ENCODE measurements at places on chromosomes 1 and 21. TPM values are rescaled to one million over a fixed set of nuclear protein-coding genes. Genes with fewer than 3 reads are reported as not detected.

DNA sequence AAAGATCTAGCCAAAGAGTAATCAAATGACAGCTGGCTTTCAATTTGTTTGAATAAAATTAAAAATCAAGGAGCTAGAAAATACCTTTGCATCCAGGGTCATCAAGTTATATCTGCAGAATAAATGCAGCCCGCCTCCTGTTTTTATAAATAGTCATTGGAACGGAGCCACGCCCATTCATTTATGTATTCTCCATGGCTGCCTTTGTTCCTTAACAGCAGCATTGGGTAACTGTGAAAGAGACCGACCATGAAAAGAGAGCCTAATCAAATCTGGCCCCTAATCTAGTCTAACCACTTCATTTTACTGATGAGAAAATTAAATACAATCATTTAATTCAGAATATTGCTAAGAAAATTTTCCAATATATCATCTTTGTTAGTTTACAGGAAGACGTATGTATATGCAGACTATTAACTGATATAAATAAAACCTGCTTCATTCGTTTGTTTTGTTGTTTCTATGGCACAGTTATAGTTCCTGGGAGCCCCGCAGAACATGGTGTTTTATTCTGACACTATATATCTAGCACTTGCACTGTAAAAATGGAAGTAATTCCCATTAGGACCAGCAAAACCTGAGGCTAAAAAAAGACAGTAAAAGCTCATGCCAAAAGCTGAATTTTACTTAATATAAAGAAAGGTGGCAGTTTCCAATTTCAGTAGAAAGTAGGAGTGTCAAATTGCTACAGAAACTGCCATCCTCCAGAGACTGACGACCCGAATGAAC is 111.8 kb upstream of the PALMD start:
- no peak for DNase-seq

- no peak for DNase-seq
These were observed 37.7 kb downstream of the SH3GLB1 start for GRCh38 chr1:86741947-86742572.

DNA sequence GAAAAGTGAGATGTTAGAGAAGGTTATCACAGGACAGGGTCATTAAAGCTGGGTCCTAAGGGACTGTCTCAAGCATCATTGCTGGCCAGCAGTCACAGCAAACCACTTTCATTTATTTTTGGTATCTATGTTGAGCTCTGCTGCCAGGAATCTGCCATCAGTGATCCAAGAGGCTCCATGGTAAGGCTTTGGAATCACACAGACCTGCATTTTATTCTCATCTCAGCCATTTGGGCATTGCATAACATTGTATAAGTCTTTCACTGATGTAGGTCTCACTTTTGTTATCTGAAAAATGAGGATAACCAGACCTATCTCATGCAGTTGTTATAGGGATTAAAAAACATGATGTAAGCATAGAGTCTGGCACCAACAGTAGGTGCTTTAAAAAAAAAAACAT is 77.5 kb downstream of the OMA1 start:
- no peak for DNase-seq

DNA sequence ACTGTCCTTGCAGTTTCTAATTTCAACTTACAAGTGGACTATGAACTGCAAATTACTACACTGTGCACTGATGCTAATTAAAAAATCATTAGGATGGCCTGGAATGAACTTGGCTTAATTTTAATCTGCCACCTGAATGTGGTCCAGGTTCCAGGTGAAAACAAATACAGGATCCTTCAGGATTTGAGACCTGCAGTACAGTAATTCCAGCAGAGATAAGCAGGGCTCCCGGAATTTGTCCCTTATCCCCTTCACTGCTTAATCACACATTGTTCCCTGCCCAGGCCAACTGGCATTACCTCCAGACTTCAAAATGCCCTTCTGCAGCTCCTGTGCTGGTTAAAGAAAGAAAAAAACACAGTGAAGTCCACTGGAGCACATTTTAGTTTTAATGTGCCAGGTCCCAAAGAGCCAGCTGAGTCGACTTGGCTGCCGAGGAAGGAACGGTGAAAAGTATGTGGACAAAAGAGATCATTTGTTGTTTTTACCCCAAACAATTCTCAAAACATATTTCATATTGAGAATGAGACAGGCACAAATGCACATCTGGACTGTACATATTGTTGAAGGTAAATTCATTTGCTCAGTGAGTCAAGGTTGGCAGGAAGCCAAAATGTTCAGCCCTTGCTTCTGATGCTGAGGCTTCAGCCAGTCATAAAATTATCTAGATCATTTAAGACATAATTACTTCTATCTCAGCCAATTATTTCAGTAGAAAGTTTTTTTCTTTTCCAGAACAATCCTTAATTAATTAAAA is 28.3 kb downstream of the DEGS1 start:
- no peak for DNase-seq

GRCh38 chr1:93620841-93621210 is 60.8 kb downstream of the BCAR3 start:
- no peak for DNase-seq

- no peak for DNase-seq
These were observed 1.0 kb downstream of the CDKN2C start for GRCh38 chr1:50970931-50971582.

- no peak for DNase-seq
These were observed 298.8 kb downstream of the KIF26B start for GRCh38 chr1:245453541-245453940.

GRCh38 chr1:212507369-212507768 is 74.6 kb downstream of the NENF start:
- no peak for DNase-seq

GRCh38 chr1:182955596-182956588 is 2.9 kb upstream of the SHCBP1L start:
- no peak for DNase-seq

- no peak for DNase-seq
These were observed 9.0 kb downstream of the HCRTR1 start for GRCh38 chr1:31626223-31627207.

DNA sequence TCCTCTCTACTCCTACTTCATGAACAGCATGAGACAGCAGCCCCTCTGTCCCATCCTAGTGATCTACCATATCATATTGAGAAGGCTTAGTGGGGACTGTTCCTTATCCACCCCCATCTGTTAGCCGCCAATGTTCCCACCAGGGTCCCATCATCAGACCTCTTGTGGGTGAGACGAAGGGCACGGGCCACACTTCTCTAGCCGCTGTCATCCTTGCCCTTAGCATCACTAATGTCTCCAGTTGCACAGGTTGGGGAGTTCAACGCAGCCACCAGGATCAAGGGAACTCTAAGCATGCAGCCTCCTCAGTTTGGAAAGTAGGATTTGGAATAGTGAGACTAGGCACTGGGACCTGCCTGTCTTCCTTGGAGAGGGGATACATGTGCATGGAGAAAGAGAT is 20.1 kb downstream of the INKA2 start:
- DNase-seq, result no peak

DNA sequence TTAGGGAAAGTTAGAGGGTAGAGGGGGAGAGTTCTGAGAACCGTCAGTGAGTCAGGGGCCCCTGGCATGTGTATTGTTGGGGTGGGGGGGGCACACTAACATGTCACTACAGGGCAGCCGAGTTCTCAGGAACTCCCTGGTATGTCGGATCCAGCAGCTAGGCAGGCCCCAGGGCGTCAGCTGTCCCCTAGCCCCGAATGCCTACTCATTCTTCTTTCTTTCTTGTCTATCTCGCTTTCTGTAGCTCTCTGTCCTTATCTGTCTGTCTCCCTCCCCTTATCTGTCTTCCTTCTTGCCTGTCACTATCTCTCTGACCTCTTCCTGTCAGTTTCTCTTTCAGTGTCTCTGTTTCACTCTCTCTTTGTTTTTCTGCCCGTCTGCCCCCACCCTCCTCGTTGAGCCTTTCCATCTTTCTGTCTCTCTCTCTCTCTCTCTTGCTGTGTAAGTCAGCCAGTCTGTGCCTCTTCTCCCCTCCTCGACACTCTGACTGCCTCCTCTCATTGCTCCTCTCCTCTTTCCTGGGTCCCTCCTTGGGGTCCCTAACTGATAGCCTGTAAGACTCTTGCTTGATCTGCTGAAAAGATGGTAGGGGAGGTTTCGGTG is 2.4 kb downstream of the NTRK1 start:
- no peak for DNase-seq

DNA sequence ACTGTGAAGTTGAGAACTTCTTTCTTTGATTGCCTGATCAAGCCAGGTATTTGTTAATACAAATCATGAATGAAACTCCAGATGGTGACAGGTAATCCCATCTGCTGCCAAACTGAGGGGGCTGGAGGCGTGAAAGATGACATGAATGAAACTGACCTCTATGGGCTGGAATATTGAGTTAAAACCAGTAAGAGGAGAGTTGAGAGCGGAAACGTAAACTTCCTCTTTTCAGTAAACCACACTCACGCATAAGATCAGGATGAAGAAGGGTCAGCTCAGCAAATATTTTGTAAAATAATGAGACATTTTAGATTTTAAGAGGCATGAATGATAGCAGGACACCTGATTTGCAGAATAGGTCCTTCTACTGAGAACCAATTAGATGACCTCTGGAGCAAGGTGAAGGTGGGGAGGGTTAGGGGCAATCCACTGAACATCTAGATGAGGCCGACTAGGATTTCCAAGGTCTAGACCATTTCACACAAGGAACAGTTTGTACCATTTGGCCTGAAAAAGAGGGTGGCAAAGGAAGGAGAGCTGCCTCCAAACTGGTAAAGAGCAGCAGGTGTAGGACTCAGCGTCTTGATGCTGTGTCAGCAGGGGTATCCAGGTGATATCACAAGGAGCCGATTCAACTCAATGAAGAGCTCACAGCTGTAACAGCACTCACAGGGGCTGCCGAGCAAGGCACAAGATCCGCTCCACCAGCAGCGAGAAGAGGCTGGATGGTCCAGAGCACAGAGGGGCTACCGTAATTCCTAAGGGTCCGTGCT is 132.6 kb downstream of the NTPCR start:
- DNase-seq, result no peak

- DNase-seq, result no peak
These were observed 11.2 kb upstream of the MANEAL start for GRCh38 chr1:37782491-37782890.

- DNase-seq, result no peak
These were observed 41.3 kb downstream of the AKNAD1 start for GRCh38 chr1:108815566-108815965.

- no peak for DNase-seq
These were observed 88.7 kb upstream of the SIM2 start for GRCh38 chr21:36610201-36610600.

GRCh38 chr1:68506386-68506785 is 9.5 kb upstream of the DEPDC1 start:
- no peak for DNase-seq

DNA sequence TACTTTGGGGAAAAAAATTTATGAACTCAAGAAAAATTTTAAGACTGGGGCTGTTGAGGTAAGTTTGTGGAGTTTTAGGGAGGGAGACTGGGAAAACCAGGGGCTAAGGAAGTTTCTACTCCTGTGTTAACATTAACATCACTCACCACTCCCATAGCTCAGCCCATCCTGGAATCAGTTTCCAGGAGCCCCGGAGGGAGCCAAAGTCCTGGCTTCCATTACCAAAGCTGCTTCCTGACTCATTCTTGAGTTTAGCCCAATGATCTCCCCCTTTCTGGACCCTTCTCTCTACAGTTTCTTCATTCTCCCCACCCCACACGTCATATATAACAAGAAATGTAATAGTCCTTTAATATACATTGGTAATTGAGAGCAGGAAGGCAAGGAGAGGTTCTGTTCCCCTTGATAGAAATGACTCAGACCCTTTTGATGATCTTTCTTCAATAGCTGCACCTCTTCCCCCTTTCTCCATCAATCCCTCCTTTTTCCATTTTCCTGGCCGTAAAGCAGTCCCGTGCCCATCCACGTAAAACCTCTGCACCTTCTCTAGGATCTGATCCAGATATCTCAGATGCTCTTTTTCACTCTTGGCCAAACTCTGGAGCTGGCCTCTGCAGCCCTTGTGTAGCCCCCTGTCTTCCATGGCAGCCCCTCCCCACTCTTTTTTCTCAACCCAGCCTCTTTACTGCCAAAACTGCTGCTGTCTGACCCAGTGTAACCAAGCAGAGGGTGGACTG is 4.6 kb upstream of the PIAS3 start:
- DNase-seq, result no peak

- no peak for DNase-seq
These were observed 474.1 kb downstream of the SMYD3 start for GRCh38 chr1:246032984-246033383.

- DNase-seq, result no peak
These were observed 91.4 kb upstream of the LYPLAL1 start for GRCh38 chr1:219081943-219082925.

DNA sequence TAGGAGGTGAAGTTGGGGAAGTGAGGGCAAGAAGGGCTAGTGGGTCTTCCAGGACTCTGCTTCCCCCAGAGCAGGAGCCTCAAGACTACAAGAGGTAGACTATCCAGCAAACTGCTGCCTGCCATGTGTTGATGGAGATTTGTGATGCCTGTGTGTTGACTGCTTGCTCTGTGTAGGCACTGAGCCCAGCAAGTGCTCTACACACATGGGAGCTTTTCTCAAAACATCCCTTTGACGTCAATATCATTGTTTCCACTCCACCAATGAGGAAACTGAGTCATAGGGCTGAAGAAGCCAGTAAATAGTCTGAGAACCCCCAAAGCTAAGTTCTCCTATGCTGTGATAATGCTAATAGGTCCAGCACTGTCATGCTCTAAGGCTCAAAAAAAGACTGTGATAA is 207.2 kb upstream of the NFIA start:
- DNase-seq, result no peak

DNA sequence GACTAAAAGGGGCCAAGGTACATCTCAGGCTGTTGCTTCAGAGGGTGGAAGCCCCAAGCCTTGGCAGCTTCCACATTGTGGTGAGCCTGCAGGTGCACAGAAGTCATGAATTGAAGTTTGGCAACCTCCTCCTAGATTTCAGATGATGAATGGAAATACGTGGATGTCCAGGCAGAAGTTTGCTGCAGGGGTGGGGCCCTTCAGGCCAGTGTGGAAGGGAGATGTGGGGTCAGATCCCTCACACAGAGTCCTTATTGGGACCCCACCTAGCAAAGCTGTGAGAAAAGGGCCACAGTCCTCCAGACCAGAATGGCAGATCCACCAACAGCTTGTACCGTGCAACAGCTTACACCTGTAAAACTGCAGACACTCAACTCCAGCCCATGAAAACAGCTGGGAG is 67.4 kb upstream of the PTGS2 start:
- DNase-seq, result no peak

Gene PDE4B
- total RNA-seq, result 4.5 TPM

Gene S100B
- 0.53 TPM for total RNA-seq

Gene ZNF695
- total RNA-seq, result not detected

Gene NCMAP
- not detected for total RNA-seq

Gene CD1E
- total RNA-seq, result not detected

Gene NPHS2
- not detected for total RNA-seq

Gene MYOG
- total RNA-seq, result not detected

Gene ISG20L2
- total RNA-seq, result 7.8 TPM

Gene OR10R2
- total RNA-seq, result not detected

Gene SPATA45
- total RNA-seq, result not detected

Gene MPZ
- 2.4 TPM for total RNA-seq

Gene LSM10
- total RNA-seq, result 9.8 TPM

Gene UBL4B
- not detected for total RNA-seq
